ENCODE measurements at places on chromosomes 16 and 17.

- no peak for DNase-seq
Observed at GRCh38 chr16:85978291-85978775, 79.4 kb downstream of the IRF8 start.

DNA sequence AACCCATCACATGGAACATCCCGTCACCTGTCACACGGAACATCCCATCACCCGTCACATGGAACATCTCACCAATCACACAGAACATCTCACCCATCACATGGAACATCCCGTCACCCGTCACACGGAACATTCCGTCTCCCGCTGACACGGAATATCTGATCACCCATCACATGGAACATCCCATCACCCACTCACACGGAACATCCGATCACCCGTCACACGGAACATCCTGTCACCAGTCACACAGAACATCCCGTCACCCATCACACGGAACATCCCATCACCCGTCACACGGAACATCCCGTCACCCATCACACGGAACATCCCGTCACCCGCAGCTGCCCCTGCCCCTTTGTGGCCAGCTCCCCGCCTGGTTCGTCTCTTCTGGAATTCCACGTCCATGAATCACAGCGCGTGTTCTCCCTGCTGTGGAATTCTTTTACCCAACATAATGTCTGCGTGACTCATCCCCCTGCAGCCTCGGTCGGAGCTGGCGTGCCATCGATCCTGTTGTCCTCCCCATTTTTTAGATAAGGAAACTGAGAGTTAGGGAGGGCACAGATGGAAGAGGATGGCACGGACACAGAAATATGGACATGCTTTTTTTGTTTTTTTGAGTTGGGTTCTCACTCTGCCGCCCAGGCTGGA, 5.6 kb downstream of the CPNE7 start:
- peak; percentile 97 for DNase-seq

- DNase-seq, result no peak
Observed at GRCh38 chr17:39360537-39360936, 40.9 kb downstream of the FBXL20 start.

GRCh38 chr16:84369938-84370627, 1.7 kb downstream of the ATP2C2 start:
- DNase-seq, result no peak

- DNase-seq, result no peak
Observed at GRCh38 chr17:16171613-16172012, 43.7 kb downstream of the NCOR1 start.

DNA sequence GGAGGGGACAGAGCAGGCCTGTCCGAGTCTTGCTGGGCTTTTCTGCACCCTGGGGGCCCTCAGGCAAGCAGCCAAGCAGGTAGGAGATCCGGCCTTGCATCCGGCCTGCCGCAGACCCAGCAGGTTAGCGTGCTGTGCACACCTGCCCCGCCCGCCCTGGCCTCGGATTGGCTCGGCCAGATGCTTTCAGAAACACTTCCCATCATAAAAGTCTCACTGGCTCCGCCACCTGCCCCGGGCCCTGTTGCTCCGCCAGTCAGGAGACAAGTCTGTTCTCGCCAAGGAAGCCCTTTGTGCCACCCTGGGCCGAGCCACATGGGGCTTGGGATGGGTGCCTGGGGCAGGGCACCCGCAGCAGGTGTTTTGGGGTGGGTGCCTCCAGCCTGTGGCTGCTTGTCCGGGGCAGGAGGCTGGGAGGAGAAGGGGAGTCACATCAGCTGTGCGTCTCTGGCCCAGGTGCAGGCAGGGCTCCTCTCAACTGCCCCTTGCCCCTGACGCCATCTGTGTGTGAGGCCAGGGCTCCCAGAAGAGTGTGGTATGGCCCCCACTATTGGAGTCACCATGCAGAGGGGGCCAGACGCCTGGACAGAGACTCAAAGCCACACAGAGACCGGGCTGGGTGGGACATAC, 228.2 kb upstream of the GSE1 start:
- no peak for DNase-seq

GRCh38 chr17:32266051-32266388, 388 bp downstream of the RHBDL3 start:
- DNase-seq, result no peak

DNA sequence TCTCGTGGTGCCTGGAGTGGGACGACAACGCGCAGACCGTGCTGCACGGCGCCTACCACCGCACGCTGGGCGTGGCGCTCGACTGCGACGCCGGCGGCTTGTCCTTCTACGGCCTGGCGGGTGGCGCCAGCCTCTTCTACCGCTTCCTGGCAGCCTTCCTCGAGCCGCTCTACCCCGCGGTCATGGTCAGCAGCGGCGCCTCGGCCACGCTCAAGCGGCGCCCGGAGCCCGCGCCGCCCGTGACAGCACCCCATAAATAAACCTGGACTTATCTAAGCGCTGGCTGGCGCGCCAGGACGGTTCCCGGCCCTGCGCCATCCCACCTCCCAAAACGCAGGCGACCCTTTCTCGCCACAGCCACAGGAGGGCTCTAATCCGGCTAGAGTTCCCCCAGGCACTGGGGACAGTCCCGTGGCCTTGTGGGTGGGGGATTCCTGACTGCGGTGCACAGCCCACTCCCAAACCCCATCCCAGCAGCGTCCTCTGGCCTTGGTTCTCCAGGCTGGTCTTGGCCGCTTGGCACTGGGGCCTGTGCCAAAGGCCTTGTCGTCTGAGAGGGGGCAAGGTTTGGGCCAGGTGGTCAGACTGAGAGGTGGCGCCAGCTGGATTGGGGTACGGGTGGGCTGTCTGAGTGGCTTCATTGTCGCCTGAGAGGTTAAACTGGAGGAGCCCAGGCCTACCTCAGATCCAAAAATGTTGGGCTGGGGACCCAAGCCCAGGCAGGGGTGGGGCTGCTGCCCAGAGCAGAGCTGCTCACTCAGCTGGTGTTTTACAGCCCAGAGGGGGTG, 10.1 kb upstream of the SLC16A5 start:
- peak; percentile 46 for DNase-seq

DNA sequence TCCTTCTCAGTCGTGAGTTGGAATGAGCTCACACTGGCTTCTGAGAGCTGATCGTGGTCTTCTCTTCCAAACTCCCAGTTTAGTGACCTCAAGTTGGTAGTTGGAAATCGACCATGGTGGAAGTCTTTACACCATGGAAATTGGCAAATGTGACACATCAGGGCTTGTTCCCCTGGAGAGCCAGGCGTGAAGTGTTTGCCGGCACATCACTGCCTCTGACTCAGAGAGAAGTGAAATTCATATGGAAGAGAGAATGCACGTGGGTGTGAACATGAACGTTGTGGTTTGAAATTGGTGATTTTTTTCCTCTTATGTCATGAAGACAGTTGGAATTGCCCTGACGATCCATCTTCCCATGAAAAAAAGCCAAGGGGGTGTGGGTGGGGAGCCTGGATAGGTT, 47.4 kb downstream of the AXIN2 start:
- DNase-seq, result peak; percentile 90

DNA sequence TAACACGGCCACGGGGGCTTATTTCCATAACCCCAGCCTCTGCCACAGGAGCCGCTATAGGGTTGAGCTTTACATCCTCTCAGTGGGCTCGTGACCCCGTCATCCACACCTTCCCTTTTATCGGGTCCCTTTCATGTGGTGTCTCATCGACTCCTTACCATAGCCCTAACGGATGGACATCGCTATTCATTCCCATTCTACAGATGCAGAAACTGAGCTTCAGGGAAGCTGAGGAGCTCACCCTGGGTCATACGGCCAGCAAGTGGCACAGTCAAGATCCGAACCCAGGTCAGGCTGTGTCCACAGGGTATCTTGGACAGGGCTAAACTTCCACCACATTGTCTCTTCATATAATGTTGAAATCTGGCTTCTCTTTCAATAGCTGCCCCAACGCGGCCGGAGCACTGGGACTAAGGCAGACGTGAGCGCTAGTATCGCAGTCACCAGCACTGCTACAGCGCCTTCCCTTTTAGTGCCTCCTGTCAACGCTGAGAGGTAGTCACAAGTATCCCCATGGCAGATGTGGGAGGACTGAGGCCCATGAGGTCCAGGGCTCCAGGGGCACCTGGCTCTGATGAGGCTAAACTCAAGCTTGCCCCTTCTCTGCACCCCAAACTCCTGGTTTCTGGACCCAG, 50.8 kb downstream of the SOCS1 start:
- DNase-seq, result no peak

DNA sequence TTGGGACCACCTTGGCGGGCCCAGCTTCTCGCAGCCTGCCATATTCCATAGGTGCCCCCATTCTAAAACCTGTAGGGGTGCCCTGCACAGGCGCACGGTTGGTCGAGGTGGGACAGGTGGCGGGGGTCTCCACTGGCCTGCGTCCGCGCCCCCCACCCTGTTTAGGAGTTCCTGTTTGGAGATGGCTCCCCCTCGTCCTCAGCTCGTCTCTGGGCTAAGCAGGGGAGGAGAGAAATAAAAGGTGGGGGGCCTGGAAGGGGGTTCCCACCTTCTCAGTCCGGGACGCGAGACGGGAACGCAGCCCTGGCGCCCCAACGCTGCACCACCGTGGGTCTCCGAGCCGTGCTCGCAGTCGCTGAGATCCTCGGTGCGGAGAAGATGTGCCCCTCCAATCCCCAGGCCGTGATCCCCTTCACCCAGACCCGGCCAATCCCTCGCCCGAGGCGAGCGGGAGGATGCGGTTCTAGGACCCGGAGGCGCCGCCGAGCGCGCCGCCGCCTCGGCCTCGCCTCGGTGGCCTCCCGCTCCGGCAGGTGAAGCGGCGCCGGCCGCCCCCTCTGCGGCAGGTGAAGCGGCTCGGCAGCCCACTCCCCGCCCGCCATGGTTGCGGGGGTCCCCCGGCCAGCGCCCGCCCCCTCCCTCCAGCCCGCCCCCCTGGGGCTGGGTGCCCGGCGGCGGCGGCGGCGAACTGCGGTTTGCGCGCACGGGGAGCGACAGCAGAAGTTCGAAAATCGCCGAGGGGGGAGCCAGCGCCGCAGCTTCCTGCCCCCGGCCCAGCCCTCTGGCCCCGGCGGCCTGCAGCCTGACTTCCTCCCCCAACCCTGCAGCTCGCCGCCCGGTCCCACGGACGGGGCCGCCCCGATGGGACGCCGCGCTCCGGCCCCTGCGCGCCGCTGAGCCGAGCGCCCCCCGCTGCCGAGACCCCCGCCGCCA, at the start of gene FMNL1:
Gene FMNL1 (plus strand): TSS at position 805 of the 933 bp plus-strand sequence. CDS start 240 bp downstream, outside the sequence.
- DNase-seq, result no peak

DNA sequence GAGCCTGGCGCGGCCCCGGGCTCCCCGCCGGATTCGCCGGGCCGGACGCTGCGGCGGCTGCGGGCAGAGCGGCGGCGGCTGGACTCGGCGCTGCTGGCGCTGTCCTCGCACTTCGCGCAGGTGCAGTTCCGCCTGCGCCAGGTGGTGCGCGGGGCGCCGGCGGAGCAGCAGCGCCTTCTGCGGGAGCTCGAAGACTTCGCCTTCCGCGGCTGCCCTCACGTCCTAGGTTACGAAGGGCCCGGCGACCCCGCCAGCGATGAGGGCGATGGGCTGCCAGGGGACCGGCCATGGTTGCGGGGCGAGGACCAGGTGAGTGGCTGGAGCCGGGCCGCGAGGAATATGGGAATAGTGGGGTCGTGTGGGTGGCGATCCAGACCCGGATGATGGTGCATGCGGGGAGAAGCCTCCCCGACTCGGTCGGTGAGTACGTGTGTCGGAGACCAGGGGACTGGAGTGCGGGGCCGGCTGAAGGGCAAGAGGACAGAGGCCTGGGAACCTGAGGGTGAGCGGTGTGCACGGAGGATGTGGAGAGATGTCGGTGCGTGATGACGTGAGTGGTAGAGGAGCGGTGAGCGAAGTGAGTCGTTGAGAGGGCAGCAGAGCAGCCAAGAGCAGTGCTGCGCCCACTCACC, 517 bp downstream of the RUNDC1 start:
- peak; percentile 60 for DNase-seq

DNA sequence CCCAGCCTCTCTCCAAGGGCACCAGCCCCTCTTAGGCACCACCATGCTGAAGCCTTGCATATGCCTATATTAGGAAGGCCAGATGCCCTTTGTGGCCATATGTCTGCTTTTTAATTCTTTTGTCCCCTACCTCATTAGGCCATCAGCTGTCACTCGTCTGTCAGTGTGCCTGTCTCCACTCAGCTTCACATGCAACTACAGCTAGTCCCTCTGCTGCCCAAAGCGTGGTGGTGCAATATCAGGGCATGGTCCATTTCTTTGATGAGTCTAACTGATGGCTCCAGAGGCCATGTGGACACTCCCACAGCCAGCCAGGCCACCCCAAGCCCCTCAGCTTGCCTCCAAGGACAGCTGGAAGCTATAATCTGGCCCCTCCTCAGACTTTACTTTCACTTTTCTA, 36.3 kb downstream of the MYO18A start:
- DNase-seq, result peak; percentile 50

DNA sequence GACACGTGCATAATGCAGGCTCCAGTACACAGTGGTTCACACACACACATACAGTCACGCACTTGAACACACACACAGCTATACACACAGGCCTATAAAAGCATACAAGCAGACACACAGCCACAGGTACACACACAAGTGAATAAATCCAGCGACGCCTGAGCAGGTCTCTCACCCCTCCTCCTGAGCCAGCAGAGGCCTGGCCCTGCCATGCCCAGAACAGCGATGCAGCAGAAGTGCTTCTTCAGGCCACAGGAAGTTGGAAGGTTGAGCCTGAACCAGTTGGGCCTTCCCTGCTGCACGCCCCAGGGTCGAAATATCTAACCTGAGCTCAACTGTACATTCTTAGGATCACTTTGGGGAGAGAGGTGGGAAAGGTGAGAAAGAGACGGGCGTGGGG, 7.3 kb upstream of the CD79B start:
- DNase-seq, result no peak

DNA sequence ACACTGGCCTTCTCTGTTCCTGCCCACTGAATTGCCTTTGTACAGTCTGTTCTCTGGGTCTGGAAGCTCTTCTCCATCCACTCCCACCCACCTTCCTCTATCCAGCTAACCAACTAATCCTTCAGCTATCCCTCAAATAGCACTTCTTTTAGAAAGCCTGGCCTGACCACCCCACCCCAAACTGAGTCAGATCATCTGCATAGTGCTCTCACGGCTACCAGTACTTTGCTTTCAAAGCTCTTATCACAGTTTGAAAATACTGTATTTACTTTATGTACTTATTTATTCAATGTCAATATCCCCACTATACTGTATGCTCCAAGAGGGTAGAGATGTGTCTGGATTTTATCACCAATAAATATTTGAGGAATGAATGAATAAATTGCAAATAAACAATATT, 4.5 kb upstream of the CLDN7 start:
- no peak for DNase-seq

GRCh38 chr16:85291302-85292148, 179.3 kb upstream of the CIBAR2 start:
- DNase-seq, result no peak

- DNase-seq, result no peak
Observed at GRCh38 chr16:89779231-89779908, 37.1 kb downstream of the FANCA start.

DNA sequence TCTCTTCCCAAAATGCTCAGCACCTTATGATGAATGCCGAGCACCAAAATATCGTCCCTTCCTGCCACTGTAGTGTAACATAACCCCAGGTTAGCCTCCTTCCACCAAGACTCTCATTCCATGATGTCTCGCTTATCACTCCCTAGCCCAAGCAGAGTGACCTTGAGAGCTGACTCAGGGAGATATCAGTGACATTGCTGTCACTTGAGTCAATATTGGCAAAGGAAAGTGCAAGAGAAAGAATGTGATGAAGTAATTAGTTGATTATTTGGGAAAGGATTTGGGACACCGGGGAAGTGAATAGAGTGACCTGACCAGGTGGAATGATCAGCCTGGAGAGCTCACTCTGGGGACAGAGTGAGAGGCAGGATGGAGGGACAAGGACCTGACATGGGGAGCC, 2.6 kb upstream of the ANKFN1 start:
- no peak for DNase-seq

All from AG08395 (cell line).